CD4-positive, alpha-beta T cell treated with Interleukin-4 for 1 hour (primary cell): ENCODE measurements at places on chromosomes 12 and 14.
A peak's percentile ranks its signal among the peaks of the same experiment; 100 is the strongest.

DNA sequence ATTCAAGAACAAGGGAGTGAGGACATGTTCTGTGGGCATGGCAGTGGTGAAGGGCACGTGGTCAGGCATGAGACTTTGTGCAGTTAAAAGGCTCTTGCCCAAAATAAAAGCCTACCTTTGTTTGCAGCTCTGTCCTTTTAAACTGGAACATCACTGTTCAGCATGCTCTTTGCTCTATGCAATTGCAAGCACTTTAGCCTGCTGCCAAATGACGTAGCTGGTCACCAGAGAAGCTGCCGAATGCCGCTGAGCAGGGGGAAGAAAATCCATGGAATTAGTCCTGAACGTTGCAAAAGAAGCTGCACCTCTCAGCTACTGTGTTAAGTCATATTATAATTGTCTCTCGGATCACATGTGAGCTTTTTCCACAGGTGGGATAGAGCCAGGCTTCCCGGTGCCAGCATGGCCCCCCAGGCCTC is 176.3 kb upstream of the DIO2 start:
- no peak for DNase-seq

GRCh38 chr12:120497524-120498150 is 1.7 kb downstream of the DYNLL1 start:
- DNase-seq: no peak

DNA sequence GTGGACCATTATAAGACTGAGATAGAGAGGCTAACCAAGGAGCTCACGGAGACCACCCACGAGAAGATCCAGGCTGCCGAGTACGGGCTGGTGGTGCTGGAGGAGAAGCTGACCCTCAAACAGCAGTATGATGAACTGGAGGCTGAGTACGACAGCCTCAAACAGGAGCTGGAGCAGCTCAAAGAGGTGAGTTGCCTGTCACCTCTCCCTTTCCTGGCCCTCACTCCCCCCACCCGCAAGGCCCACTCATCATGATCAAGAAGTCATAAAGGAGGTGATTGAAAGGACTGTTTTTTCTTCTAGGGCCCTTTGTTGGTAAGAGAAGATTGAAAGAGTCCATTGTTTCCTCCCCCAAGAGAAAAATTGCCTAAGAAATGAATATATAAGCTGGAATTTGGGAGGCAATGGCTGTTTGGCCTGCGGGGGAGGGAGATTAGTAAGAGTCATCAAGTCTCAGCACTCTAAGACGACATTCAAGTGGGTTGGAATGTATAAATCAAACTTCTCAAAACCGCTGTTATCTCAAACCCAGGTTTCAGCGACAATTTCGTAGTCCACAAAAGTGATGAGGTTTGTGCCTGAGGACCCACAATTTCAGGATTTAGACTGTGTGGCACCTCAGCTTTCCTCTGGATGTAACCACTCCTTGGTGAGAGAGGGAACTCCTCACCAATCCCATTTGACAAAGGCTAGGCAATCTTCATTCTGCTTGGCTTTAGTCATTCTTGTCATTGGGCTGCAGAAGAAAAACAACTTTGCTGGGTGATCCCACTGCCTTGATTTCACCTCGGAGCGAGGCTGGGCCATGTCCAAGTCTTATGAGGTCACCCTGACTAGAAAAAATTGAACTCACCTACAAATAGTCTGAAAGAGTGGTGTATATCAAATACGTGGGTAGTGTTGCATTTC is 966 bp downstream of the BICD1 start:
- DNase-seq: peak; percentile 23

GRCh38 chr14:80003138-80003537 is 208.2 kb downstream of the DIO2 start:
- DNase-seq: no peak

- no peak for DNase-seq
These were observed 121.6 kb downstream of the KTN1 start for GRCh38 chr14:55701638-55702037.

DNA sequence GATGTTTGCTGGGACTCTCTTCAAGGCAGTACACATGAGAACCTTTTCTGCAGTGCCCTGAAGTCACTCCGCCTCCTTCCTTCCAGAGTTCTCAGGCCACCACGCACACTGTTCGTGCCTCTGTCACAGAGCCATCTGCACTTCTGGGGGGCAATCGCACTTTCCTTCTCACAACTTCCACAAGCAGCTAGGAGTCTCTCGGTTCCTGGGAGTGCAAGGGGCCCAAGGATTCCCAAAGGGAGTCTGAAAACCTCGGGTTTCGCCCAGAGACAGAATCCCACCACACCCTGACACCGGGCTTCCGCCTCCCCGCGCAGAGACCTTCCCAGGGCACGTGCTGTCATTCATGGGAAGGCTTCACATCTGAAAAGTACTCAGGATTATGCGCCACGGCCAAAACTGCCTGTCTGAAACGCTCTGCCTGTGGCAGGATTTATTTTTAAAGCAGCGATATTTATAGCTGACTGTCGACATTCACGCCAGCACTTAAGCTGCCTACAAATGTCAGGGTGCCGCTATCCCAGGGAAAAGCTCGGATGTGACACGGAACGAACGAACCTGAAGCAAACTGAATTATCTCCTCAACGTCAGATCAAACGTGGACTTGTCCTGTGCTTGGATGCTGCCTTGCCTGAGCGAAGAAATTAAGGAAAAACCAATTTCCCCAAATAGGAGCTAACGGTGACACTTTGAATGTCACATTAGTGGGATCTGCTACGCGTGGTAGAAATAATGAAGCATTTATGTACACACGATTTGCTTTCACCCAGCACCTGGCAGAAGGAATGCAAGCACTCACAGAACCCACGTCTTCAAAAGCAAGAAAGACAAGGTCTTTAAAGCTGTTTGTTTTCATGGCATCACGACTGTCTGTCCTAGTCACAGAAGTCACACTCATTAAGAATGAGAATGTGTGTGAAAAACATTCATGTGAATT is 154.0 kb downstream of the PIWIL1 start:
- DNase-seq: no peak

- no peak for DNase-seq
These were observed 3.7 kb upstream of the SIX1 start for GRCh38 chr14:60652674-60653651.

DNA sequence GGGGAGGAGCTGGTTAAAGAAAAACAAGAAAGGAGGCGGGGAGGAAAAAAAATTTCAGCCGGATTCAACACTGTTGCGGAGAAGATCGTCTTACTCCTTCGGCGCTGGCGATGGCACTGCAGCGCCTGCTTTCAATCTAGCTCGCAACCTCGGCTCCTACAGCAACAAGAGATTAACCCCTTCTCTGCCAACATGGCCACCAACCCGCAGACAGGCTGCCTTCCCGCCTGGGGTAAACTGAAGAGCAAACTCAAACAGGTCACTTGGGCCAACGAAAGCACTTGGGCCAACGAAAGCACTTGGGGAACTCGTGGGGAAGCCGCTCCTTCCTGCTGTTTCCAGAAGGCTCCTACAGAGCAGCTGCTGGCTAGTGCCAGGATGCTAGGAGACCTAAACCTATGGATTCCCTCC is 73.7 kb downstream of the CIT start:
- DNase-seq: no peak

DNA sequence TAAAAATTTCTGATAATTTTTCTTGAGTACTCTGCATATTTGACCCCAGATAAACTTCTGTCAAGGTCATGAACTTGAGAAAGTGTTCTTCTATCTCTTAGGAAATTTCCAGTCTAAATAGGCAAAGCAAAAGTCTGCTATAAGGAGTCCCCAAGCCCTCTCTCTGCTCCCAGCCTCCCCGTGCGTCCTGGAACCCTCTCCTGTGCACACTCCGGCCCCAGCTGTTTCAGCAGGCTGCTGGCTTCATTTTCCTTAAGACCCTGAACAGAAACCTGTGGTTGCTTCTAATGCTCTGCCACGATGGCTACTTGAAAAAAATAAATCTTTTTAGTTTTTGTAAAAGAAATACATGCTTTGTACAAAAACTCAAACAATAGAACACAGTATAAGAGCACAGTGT is 14.7 kb downstream of the KRT2 start:
- no peak for DNase-seq

DNA sequence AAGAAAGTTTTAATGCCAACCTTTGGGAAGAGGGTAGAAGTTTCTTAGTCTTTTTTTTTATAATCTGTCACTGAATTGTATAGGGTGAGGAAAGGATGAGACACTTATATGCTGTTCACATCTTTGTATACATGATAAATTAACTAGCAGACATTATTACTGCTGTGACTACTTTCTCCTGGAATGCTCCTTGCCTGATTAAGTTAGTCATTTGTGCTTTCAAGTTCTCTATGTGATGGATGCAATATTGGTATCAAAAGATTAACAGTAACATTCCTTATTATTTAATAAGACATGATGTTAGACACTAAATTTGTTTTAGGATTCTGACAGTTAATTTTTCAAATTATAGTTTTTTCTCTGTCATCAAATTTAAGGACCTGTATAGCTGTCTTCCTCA is 223.4 kb upstream of the GARIN2 start:
- no peak for DNase-seq

DNA sequence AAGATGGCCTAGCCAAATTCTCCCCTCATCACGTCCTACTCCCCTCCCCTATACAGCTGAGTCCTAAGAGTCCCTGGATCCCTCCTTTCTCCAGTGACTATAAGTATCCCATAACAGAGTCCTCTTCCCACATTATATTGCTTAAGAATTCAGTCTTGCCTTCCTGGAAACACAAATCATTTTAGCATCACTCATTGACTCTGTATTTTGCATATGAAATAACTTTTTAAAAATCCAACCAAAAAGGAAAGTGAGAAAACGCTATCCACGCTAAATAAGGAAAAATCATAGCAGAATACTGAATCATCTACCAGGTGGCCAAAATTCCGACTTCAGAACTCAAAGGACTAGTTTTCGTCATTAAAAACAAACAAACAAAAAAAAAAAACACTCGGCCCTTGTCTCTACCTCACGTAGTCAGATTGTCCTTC is 130.2 kb downstream of the GCH1 start:
- DNase-seq: no peak

DNA sequence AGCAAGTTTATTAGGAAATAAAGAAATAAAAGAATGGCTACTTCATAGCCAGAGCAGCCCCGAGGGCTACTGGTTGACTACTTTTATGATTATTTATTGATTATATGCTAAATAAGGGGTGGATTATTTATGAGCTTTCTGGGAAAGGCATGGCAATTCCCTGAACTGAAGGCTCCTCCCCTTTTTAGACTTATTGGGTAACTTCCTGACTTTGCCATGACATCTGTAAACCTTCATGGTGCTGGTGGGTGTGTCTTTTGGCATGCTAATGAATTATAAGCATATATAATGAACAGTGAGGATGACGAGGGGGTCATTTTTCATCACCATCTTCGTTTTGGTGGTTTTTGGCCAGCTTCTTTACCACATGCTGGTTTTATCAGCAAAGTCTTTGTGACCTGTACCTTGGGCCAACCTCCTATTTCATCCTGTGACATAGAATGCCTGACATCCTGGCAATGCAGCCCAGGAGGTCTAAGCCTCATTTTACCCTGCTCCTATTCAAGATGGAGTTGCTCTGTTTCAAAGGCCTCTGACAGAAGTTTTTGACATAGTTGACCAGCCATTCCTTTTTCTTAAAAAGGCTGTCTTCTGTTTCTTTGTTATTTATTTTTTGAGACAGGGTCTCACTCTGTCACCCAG is 11.1 kb upstream of the PTGES3 start:
- DNase-seq: no peak
